Stimulated activated CD8-positive, alpha-beta memory T cell treated with anti-CD3 and anti-CD28 coated beads, Interleukin-2, amount 100 ng/mL, for 1 hour (primary cell): ENCODE measurements at places on chromosomes 3 and 15.

- peak; percentile 11 for DNase-seq
Measured at GRCh38 chr15:64430000-64430735, 30.2 kb upstream of the ZNF609 start.

DNA sequence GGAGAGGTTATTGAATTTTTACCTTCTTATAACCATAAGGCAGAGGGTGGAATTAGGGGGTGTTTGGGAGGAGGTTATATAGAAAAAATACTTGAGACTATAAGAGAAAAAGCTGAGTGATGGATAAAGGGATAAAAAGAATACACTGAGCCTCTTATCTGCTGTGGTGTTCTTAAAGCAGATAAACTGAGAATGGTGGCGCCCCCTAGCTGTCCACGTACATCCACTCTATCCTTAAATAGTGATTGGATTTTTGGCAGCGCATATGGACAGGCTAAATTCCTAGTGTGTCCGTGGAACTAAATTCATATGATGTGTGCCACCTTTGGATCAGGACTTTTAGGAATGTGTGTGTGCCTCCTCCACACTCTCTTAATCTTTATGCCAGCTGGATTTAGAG is 121.1 kb downstream of the OXSM start:
- no peak for DNase-seq

GRCh38 chr15:57505056-57505715 is 86.5 kb upstream of the MYZAP start:
- no peak for DNase-seq

DNA sequence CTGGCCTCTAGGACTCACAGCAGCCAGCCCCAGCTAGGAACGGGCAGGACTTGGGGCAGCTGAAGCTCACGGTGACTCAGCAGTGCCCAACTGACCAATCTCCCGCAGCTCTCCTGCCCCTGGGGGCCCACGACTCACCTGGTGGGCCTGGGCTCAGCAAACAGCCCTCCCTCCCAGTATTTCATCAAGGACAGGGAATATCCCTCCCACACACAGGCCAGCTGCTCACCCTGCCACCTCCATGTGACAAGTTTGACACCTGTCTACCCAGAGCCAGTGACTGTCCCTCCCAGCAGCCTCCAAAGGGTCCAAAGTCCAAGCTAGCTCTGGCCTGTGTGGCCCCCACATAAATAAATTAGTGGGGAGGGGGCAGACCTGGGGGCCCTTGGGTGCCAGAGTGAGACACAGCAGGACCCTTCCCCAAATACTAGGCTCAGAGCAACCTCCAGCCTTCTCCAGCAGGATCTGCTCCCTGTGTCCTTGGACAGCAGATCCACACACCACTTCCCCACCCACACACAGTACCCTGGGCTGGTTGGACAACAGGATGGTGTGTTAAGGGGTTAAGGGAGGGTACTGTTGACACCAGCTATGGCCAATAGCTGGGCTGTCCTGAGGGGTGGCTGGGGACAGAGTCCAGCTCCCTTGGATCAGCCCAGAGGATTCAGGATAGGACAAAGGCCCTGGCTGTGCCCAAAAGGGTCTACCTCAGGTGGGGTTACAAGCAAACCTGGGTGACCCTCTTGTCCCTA is 4.3 kb downstream of the GNAT1 start:
- DNase-seq, result no peak

DNA sequence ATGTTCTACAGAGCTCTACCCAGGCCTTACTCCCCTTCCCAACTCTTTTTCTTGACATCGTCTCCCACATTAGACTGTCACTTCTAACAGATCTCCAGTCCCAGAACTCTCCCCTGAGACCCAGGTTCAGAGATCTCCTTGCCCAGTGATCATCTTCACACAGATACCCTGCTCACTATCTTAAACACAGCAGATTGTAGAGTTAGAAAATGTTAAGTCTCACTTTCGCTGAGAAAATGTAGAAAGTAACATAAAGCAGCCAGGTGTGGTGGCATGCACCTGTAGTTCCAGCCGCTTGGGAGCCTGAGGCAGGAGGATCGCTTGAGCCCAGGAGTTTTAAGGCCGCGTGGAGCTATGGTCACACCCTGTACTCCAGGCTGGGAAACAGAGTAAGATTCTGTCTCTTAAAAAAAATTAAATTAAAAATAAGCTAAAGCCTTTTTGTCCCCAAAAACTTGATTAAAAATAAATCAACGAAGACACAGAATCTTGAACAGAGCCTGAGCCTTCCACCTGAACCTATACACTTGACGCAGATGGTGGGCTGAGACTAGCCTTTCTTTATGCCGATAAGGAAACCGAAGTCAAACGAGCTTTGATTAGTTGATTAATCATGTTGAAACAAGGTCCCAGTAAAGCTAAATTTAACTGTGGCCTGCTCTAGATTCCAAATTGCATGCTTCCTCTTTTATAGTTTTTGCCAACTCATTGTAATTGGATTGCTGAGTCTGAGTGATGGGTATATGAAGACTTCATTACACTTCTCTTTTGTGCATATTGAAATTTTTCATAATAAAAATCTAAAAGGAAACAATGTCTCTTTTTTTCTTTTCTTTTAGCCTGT is 31.3 kb upstream of the BLM start:
- DNase-seq, result no peak

DNA sequence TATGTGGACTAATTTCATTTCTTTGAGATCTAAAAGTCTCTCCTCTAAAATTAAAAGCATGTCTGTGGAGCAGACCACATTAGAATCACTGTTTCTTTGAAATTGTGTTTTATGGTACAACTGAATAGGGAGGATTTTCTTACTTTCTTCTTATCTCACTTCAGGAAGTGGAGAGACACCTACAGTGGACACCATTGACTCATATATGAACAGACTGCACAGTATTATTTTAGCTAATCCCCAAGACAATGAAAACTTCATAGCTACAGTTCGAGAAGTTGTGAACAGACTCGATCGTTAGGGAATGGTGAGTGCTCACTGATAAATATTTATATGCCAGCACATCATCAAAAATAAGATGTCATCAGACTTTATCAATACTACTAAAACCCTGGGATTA is 58.3 kb downstream of the HMG20A start:
- DNase-seq, result no peak

GRCh38 chr3:173617490-173617889 is 219.9 kb downstream of the NLGN1 start:
- no peak for DNase-seq

GRCh38 chr3:39279745-39280517 is at the start of gene CX3CR1:
TSS of gene CX3CR1 (minus strand) at chr3:39280036. CDS start at chr3:39266509, 13,527 bp downstream.
- no peak for DNase-seq

GRCh38 chr15:65795663-65796216 is 3.6 kb upstream of the DENND4A start:
- no peak for DNase-seq
